ENCODE measurements at places on chromosomes 5 and 9.

- DNase-seq: peak; percentile 45
These were observed 1.4 kb upstream of the CERCAM start for GRCh38 chr9:128419061-128419925.

DNA sequence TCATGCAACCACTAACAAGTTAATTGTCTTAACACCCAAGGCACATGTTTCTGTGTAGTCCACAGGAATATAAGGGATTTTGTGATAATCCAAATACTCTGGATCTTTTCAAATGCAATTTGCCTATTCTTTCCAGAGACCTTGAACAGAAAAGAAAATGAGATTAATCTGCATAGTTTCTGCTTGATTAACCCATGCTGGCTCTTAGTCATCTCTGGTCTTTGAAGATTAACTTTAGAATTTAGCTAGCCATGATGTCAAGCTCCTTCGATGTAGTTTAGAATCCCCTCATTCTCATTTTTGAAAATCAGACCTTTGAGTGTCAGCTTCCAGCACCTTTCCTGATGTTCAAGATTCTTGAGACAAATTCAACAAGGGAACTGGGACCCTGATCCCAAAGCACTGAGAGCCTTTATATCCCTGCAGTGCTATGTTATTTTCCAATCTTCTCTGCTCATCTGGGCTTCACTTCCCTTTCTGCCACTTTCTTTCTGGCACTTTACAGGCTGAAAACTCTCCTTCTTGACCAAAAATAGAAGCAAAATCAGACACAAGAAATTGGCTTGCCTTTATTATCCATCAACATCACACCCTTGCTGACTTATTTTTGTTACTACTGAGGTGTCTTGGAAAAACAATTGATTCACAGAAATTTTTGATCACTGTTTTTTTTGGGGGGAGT, 155.5 kb downstream of the PALM2AKAP2 start:
- DNase-seq: no peak

- no peak for DNase-seq
These were observed 77.1 kb downstream of the MRPS27 start for GRCh38 chr5:72242796-72243475.

GRCh38 chr9:91580136-91580535, 156.5 kb upstream of the NFIL3 start:
- no peak for DNase-seq

DNA sequence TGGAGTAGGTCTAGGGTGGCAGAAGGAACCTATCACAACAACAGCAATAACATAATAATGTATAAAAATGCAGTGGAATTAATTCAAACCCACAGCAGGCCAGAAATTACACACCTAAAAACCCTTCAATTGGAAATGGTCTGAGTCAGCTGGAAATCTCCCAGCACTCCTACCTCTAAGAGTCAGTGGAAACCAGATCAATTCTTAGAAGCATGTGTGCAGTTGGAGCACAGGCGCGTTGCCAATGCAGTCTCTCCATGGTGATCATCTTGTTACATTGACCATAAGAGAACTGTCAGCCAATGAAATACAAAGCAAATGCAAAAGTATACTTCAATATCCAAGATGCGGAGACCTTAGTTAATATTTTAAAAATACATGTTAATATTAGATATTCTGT, 15.1 kb upstream of the CSNK1G3 start:
- no peak for DNase-seq

DNA sequence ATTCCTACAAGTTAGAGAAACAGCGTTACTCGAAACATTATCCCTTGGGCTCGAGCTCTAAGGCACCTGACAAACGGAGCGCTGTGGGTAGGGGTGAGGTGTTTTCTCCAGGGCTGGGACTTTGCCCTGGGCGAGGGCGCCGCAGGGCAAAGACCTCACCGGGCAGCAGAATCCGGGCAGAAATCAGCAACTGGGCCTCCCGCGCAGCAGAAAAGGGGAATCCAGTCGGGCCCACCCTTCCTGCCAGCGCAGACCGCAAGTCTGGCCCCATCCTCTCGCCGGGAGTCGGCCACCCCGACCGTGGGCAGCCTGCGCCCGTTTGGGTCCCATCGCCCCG, 430 bp upstream of the MSH3 start:
- DNase-seq: no peak

DNA sequence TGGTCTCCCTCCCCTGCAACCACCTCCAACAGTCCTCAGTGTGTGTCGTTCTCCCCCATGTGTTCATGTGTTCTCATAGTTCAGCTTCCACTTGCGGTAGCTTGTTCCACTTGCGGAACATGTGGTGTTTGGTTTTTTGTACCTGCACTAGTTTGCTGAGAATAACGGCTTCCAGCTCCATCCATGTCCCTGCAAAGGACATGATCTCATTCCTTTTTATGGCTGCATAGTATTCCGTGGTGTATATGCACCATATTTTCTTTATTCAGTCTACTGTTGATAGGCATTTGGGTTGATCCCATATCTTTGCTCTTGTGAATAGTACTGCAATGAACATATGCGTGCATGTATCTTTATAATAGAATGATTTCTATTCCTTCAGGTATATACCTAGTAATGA, 43.0 kb upstream of the ZFYVE16 start:
- DNase-seq: no peak

DNA sequence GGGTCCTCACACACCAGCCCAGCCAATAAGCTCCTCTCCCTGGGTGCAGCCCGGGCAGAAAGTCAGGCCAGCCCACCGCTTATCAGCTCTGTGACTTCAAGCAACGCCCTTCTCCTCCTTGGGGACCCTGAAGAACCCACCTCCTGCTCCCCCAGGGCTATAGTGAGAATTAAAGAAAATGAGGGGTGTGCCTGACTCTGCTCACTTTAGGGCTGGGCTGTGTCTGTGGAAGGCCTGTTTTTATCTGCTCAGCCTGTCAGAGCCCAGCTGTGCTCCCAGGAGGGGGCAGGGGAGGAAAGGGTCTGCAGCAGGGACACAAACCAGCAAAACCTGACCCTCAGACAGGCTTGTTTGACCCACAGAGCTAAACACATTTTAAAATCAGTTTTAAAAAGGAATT, 3.9 kb downstream of the GPRIN1 start:
- no peak for DNase-seq

- DNase-seq: no peak
These were observed 3.4 kb upstream of the CTSL start for GRCh38 chr9:87722393-87723088.

DNA sequence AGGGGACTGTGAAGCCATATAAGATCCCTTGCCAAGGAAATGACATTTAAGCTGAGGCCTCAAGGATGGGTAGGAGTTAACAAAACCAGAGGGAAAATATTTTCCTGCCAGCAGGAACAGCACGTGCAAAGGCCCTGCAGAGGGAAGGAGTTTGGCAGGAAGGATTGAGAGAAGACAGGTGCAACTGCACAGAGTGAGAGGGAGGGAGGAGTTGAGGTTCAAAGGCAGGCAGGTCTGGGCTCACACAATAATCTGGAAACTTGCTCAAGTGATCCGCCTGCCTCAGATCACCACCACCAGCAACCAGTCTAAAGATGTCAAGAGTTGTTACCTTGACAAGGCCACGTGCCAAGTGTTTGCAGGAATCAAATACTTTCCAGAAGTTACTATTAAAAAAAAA, 31.1 kb upstream of the PWWP2A start:
- no peak for DNase-seq

DNA sequence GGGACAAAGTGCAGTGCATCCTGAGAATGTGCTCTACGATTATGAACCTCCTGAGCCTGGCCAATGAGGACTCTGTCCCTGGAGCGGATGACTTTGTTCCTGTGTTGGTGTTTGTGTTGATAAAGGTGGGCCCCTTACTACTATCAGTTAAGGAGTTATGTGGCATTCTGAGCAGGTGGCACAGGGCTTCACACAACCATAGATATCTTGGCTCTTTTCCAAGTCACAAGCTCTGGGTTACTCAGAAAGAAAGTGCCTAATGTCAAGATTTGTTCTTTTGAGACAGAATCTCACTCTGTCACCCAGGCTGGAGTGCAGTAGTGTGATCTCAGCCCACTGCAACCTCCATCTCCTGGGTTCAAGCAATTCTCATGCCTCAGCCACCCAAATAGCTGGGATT, 99.0 kb downstream of the GAPVD1 start:
- no peak for DNase-seq

GRCh38 chr9:126833020-126833419, 27.4 kb upstream of the ZBTB34 start:
- no peak for DNase-seq

DNA sequence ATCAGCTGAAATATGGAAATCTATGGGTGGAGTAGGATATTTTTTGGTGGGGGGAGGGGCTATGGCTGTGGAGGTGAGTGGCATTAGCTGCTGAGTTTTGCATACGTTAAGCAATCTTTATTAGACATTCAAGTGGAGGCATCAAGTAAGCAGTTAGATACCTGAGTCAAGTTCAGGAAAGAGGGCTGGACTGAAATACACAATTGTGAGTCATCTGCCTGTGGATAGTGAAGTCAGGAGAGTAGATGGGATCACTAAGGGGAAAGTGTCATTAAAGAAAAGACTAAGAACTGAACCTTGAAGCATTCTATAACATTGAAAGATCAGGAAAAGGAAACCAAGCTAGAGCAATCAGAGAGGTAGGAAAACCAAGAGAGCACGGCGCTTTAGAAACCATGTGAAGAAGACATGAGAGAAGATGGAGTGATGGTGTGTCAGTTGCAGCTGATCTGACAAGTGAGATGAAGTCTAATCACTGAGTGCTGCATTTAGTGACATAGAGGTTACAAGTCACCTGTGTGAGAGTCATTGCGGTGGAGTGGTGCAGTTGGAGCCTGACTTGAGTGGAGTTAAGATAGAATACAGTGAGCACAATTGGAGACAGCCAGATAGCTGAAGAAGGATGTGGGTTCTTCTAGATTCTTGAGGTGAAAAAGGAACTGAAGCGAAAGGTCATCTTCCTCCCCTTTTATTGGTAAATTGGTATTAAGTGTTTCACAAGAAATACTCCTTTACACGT, 88.7 kb downstream of the PIP5K1B start:
- no peak for DNase-seq

- DNase-seq: no peak
These were observed 53.9 kb downstream of the TRIO start for GRCh38 chr5:14197056-14197455.

- DNase-seq: no peak
These were observed 131.0 kb upstream of the DAB2 start for GRCh38 chr5:39555788-39556187.

- no peak for DNase-seq
These were observed 457.7 kb upstream of the CHD1 start for GRCh38 chr5:99386406-99387077.

- DNase-seq: no peak
These were observed 56.3 kb upstream of the TBC1D9B start for GRCh38 chr5:179964015-179964414.

- DNase-seq: no peak
These were observed 99.4 kb downstream of the TMEM215 start for GRCh38 chr9:32882705-32883104.

DNA sequence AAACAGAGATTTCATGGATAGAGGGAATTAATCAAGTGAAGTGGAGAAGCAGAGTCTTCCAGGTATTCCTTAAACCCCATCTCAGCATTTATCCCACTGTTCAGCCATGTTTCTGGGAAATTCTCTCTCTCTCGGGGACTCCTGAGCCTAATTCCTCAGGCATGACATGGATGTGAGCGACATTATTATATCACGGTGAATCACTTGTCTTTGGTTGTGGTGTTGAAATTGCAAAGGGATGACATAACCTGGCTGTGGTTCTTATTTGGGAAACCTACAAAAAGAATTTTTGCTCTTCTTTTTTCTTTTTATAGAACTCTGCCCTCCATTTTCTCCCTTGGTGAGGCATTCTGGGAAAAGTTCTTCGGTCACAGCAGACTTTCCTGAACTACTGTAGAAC, 457.9 kb upstream of the PTGER4 start:
- no peak for DNase-seq

GRCh38 chr9:121708768-121709488, 57.5 kb downstream of the DAB2IP start:
- DNase-seq: no peak

DNA sequence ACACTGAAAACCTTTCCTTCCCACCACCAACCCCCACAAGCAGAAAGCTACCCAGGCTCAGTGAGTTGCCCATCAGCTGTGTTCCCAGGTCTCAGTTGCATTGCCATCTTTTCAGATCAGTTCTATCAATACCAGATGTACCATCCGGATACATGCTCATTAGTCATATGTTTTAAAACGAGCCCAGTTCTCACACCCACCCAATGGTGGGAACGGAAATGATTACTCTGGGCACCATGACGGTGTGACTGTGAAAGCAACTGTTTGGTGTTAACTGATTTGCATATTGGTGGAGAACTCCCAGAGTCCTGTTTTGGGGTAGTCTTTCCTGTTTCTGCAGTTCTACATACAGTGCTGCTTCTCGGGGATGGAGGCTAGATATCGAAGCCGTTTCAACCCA, 212.3 kb downstream of the TRIM36 start:
- DNase-seq: no peak

GRCh38 chr9:84698323-84698722, 28.8 kb downstream of the NTRK2 start:
- no peak for DNase-seq

DNA sequence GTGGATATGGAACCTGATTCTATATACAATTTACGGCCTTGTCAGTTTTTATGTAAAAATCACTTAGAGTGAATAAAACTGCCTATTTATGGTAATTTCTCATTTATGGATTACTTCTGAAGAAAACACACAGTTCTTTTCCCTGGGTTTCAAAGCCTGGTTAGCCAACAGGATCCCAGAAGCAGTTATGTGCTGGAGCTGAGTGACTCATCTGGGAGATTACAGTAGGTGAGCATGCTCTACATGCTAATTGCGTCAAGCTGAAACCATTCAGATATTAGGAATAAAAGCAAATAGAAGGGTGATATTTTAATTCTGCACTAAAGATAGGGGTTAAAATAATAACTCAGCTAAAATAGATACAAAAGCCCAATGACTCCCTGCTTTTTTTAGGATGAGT, 47.8 kb downstream of the PDE4D start:
- no peak for DNase-seq

GRCh38 chr5:491119-491855, 33.0 kb downstream of the SLC9A3 start:
- DNase-seq: no peak

- DNase-seq: no peak
These were observed 82.9 kb downstream of the CEMIP2 start for GRCh38 chr9:71685394-71685793.

GRCh38 chr5:178229861-178230260, 2.7 kb downstream of the PHYKPL start:
- DNase-seq: no peak

DNA sequence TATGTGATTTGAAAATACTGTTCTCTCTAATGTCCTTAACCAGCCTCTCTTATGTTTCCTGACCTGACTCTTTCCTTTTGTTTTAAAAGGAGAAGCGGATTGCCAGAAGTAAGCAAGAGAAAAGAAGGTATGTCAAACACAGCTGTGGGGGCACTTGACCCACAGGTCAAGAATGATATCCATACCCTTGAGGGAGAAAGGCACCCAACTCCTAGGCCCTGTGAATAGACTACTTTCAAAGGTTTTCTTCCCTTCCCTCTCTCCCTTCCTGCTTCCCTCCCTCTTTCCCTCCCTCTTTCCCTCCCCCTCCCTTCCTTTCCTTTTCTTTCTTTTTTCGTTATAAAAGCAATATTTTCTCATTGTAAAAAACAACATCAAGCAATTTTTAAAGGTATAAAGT, 306.8 kb downstream of the TRPM3 start:
- DNase-seq: no peak

- DNase-seq: no peak
These were observed 4.0 kb downstream of the LMBRD2 start for GRCh38 chr5:36147681-36148080.
